ENCODE measurements at places on chromosomes 5 and 9.

DNA sequence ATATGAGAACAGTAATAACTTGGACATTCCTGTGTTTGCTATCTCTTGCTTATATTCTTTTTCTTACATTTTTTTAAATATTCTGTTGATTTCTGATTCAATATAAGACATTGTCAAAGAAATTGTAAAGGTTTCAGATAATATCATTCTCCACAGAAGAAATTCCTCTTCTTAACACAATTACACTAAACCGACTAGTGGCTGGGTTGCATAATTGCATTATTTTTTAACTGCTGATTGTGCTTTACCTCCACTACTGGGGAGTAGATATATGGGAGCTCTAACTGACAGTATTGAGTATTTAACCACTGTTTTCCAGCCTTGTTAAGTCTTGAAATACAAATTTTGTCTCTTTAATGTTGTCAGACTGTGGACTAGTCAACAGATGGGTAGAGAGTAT is 723.8 kb upstream of the EDIL3 start:
- no peak for DNase-seq

- DNase-seq: no peak
These were observed 75.7 kb downstream of the PIP5K1B start for GRCh38 chr9:68780720-68781119.

GRCh38 chr5:90871391-90871991 is 312.9 kb downstream of the ADGRV1 start:
- DNase-seq: peak; percentile 30

- no peak for DNase-seq
These were observed 1059.8 kb upstream of the DMAC1 start for GRCh38 chr9:8859416-8859815.

GRCh38 chr5:32059761-32060530 is 114.2 kb downstream of the GOLPH3 start:
- DNase-seq: peak; percentile 32

GRCh38 chr5:14929293-14930065 is 57.9 kb upstream of the ANKH start:
- peak; percentile 37 for DNase-seq

GRCh38 chr5:88956416-88956815 is 73.4 kb upstream of the MEF2C start:
- DNase-seq: no peak

GRCh38 chr5:137957948-137958347 is 68.7 kb downstream of the PKD2L2 start:
- DNase-seq: no peak

- no peak for DNase-seq
These were observed 22.7 kb upstream of the TRAF1 start for GRCh38 chr9:120949290-120949689.

GRCh38 chr5:171673328-171673727 is 112.3 kb upstream of the SMIM23 start:
- DNase-seq: no peak

GRCh38 chr9:9319007-9319406 is 1293.8 kb downstream of the PTPRD start:
- no peak for DNase-seq

GRCh38 chr5:65808251-65808741 is 86.3 kb downstream of the NLN start:
- peak; percentile 41 for DNase-seq

DNA sequence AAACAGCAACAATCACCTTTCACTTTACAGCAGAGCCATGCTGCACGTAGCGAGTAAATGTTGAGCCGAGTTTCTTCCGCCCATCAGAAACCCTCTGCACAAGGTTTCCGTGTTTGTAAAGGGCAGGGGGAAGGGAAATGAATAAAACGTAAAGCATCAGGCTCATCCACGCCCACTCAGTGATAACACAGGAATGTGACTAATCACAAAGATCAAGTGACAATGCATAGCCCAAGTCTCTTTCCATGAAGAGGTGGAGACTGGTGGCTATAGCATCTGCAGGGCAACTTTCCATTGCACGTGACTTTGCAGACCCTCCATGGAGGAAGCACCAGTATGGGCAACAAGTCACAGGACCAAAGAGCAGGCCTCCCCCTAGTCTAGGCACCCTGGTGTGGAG is 56.6 kb downstream of the CAMSAP1 start:
- DNase-seq: no peak

DNA sequence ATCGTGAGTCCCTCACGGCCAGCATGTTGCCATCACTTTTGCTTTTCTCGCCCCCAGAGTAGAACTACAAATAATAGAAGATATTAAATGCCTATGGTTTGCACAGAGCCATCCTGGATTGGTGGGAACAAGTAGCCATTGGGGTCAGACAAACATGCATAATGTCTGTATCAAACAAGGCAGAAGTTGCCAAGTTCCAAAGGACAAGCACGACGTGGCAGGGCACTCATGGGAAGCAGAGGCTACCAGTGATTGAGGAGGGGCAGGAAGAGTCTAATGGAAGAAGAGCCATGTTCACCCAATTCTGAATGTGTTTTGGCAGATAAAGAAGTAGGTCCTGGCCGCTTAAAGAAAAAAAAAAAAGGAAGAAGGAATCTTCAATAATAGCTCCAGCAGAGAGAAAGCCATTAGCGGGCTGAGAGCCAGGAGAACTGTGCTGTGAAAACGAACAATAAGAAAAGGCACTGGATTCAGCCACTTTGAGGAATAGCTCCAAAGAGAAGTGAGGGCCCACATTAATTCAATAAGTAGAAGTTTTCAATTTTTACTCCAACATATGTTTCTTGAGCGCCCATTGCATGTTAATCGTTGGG is 153.7 kb upstream of the ADCY2 start:
- DNase-seq: no peak

DNA sequence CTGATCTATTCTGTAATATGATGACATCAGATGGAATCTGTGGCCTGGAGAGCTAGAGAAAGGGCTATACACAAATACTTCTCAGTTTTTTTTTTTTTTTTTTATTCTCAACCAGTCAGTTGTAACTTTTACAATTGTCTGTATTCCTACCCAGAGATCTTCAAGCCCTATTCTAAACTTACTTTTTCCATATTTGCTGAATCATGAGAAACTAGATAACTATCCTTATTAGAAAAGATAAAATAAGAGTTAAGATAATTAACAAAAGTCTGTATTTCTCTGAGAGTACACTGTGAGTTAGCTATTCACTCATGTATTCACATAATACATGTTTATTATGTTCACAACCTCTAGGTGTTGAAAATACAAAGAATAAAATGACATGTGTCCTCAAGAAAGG is 1575.9 kb downstream of the EFNA5 start:
- no peak for DNase-seq

DNA sequence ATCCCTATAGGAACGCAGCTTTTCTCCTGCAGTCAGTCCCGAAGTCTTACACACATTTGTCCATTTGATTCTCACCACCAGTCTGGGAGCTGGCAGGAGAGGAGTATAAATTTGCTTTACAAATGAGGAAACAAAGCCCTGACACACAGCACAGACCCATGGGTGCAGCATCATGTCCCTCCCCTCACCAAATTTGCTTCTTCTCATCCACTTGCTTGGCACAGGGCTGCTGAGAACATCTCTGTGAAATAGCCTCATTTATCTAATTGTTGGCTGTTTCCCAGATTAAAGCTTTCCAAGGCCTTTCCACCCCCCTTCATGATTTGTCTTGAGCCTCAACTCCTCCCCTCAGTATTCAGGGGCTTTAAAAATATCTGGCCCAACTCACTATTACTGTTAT is 11.3 kb upstream of the ADRB2 start:
- no peak for DNase-seq

GRCh38 chr9:137905740-137906139 is 28.2 kb downstream of the CACNA1B start:
- no peak for DNase-seq

DNA sequence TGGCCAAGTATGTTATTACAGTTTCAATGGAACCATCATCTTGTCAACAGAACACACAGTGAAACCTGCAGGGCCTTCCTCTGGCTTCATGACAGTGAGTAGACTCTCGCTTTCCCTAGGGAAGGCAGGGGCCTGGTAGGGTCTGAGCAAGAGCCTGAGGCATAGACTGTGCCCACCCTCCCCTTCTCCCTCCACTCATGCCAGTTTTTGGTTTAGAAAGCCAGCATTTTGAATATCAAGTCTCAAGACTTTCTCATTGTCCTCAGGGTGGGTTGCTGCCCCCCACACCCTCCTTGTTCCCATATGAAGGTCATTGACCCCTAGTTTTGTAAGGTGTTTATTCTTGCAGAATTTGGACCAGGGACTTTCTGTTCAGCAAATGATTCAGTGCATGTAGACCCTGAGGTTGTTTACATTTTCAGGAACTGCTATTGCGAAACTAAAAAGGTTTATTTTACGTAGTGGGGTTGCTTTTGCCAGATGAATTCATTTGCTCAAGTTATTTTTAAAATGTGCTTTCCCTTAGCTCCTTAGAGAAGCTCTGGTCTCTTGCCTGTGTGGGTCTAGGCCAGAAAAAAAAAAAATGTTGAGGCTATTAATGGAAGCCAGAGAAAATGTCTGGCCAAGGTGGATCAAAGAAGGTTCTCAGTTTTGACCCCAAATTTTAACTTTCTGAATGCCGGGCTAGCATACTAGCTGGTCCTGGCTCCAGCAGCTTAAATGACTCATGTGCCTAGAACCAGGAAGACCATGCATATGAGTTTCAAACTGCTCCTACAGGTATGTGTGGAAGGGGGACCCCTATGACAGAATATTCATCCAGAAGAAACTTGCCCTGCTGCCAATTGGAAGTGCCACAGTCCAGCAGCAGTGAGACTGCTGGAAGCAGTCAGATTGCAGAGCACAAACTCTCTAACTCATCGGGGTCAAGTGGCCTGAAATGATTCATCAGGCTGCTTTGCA is 10.1 kb upstream of the MOB3B start:
- DNase-seq: peak; percentile 90

DNA sequence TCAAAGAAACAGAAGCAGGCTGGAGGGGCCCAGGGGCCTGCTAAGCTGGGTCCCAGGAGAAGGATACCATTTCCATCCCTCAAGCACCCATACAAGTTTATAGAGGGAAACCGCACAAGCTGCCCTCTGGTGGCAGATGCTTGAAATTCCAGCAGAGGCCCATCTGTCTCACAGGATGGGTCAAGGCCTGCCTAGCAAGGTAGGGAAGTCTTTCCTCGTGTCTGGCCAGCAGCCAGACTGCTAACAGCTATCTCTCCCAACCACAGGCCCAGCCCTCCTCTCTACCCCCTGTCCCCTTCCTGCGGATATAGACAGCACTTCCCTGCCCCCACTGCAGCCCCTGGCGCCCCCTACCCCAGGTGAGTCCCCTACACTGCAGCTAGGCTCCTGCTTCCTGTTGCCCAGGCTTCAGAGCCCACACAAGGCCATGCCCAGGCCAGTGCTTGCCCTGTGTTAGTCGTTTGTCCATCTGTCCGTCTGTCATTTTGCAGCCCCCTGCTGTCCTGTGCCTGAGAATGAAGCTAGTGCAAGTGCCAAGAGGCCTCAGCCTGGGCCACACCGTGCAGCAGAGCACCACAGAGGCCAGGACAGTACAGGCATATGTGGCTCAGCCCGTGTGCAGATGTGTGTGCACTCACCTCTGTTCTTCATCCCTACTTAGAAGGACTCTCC is 26.2 kb downstream of the TCF7 start:
- peak; percentile 49 for DNase-seq

DNA sequence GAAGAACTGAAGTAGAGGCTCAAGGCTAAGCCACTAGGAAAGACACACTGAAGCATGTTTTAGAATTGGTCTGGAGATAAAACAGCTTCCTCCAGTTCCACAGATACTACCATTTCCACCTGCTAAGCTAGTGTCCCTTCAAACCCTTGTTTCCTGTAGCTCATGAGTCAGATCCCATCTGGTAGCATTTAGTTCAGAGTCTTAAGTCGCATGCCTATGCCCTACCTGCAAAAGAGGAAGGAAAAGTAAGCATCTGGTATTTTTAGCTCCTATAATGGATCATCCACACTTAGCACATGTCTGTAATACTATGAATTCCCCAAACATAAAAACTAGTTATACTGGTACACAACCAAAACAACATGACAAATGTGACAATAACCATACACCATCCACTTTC is 92.1 kb downstream of the CDKN2A start:
- DNase-seq: no peak

DNA sequence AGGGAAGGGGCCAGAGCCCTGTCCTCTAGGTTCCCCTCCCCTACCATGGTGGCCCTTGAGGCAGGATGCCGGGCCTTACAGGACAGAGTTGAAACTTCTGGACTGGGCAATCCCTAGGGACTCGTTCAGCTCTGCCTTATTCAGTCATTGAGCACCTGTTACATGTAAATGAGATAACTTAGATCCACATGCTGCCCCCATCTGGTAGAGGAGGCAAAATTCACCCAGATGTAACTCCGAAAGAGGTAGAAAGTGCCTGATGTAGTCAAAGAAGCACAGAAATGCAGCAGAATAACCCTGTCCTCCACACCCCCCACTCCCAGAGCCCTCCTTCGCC is 1.5 kb downstream of the GGTA1 start:
- peak; percentile 45 for DNase-seq

GRCh38 chr5:105877592-105877991 is 1793.1 kb downstream of the EFNA5 start:
- DNase-seq: no peak

- DNase-seq: peak; percentile 38
These were observed 365.3 kb downstream of the BNC2 start for GRCh38 chr9:16505199-16505598.

GRCh38 chr5:53008751-53009150 is 19.6 kb downstream of the ITGA2 start:
- no peak for DNase-seq

GRCh38 chr9:123414936-123415930 is 59.2 kb downstream of the CRB2 start:
- DNase-seq: peak; percentile 14
